ENCODE measurements at places on chromosomes 6 and 20.

DNA sequence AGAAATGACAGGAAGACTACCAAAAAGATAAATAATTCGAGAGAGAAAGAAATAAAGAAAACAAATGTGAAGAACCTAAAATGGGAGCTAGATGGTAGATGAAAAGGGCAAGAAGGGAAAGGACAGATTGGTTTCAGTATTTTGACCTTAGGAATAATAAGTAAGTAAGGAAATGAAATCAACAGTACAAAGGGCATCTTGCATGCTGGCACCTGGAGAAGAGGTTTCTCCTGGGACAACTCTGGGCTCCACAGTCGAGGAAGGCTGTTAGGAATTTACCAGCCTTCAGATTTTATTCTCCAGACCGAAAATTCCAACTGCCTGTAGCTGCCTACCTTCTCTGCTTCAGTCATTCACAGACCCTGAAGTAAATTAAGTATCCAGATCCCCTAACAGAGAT, 80.5 kb downstream of the SMLR1 start:
- DNase-seq = no peak

DNA sequence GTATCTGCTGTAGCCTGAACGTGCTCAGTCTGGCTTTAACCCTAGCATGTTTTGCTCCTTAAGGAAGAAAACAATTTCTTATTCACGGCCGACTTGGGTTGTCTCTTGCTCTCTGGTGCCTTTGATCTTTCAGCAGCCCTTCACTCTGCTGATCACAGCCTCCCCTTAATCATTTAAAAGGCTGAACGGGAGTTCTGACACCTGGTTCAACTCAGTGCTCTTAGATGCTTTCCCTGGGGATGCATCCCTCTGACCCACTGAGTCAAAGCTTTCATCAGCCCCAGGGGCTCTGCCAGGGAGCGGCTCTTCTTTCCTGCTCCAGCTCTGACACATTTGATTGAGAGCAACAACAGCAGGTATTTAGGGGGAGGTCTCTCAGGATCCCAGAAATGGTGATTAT, 79.0 kb upstream of the FYN start:
- DNase-seq = no peak

- DNase-seq = no peak
These were observed 160.7 kb downstream of the FOXC1 start for GRCh38 chr6:1770435-1770843.

DNA sequence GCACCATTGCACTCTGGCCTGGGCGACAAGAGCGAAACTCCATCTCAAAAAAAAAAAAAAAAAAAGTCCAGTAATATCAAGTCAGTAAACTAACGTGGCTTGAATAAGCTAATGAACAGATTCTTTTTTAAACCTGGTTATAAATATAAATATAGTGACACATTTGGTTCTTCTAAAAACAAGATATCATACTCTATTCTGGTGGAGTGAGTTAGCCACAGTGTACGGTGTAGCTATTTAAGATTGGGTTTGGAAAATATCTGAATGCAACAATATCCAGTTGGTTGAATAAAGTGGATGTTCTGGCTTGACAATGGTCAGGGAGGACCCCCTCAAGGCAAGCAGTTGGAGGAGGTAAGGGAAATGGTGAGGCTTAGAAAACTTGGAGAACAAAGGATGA, 5.9 kb upstream of the DEK start:
- no peak for DNase-seq

DNA sequence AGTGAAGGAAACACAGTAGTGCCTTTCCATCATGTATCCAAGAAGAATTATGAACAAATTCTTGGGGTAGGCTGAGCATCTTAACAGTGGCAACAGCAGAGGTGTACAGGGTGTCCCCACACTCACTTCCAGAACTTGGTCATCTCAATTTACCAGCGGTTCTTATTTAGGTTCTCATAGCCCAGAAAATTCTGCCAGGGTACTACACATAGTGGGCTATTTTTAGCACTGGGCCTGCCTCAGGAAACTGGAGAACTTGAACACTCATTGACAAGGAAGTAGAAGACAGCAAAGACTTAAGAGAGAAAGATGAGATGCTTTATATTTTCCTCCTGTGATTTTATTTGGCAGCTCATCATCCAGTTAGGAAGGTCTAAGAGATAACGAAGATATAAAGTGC, 71.8 kb upstream of the PHIP start:
- DNase-seq = no peak

GRCh38 chr20:14902432-14903089, 565.1 kb upstream of the FLRT3 start:
- no peak for DNase-seq

DNA sequence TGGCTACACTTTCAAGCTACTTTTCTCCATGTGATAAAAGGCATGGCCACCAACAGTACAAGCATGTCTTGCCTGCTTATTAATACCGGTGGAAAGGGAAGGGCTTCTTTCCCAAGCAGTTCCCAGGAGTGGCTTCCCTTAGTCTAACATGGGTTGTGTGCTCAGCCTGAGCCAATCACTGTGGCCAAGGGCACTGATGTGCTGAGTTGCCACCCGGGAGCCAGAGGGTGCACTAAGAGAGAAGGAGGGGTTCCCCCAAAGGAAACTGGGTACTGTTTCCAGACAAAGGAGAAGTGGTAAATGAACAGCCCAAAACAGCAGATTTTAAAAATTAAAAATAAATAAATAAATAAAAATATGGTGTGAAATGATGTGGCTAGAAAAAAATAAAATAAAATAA, 68.5 kb downstream of the BANF2 start:
- no peak for DNase-seq

DNA sequence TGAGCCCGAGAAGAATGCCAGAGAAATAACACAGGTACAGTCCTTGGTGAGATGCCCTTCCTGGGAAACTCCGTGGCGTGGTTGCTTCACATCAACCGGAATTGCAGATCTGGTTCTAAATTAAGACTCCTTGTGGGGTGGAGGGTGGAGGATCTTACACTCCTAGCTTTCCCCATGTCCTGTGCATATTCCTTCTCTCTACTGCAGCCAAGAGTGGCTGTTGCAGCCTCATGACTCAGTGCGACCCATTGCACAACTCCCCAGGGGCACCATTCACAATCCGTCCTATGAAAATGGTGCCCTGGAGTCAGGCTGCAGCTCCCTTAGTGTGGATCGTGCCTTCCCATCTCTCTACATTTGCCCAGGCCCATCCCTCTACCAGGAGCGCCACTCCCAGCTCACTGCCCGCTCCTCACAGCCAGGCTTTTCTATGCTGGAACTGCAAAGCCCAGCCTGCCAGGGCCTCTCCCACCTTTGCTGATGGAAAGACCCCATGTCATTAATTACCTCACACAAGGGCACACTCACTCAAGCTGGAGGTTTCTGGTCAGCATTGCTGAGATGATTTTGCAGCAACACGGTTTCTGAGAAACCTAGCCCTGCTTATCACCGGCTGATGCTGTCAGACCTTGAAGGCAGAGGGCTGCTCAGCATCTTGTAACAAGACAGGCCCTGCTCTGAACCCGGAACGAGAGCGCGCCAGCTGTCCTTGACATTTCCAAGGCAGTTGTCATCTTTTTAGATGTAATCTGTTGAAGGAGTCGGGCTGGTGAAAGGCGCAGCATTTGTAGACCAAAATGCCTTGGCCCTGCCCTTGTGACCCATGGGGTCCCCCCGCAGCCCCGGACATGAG, 39.7 kb downstream of the SIRPA start:
- DNase-seq = no peak

- DNase-seq = no peak
These were observed 11.6 kb upstream of the TFB1M start for GRCh38 chr6:155325700-155326516.

GRCh38 chr20:20224806-20225205, 143.1 kb upstream of the INSM1 start:
- no peak for DNase-seq

GRCh38 chr6:97214671-97215070, 68.3 kb downstream of the MMS22L start:
- no peak for DNase-seq

- no peak for DNase-seq
These were observed 31.1 kb downstream of the SNAP91 start for GRCh38 chr6:83677791-83678190.

DNA sequence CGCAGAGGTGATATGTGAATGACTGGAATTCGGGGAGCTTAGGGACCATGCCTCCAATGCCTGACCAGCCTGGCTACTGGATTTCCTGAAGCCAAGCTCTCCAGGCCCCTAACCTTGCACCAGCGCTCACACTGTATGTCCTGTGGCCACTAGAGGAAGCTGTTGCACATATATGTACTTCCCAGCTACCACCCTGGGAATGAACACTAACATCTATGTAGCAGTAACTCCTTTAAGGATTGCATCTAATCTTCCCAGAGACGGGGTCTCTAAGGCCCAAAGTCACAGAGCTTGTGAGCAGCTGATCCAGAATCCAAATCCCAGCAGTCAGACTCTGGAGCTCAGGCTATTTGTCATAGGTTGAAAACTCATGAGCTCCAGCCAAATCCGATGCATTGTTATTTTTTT, 20.4 kb upstream of the BPIFB1 start:
- DNase-seq = no peak

DNA sequence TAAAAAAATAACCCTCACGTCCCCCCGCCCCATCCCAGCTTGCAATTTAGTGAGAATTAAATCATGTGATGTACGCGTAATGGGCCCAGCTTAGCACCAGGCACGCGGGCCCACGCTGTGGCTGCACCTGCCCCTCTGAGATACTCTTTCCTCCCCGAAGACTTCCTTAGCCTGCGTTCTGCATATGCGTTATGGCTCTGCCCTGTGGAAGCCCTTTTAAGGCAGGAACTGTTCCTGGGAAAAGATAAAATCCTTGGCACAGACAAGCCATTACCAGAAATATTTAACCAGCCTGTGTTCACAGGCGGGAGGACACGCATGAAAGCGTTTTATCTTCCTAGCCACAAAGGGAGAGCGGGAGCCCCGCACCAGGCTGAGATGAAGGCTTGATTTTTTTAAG, 311.0 kb downstream of the LRFN2 start:
- DNase-seq = no peak

DNA sequence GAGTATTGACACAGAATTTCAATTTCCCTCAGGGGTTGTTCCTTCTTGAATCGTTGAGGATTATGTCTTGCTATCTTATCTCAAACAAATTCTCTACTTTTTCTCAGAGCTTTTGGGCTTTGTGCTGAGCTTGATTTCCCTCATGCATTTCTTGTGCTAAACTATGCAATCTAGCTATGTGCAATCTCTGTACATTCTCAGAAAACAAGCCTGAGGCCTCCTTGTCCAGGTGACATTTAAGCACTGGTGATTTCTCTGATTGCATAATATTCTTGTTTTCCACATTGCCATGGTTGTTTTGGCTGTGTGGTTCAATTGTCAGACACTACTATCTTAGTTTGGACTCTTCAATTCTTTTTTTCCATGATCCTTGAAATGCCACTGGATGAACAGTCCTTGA, 81.2 kb upstream of the MAN1A1 start:
- DNase-seq = no peak

DNA sequence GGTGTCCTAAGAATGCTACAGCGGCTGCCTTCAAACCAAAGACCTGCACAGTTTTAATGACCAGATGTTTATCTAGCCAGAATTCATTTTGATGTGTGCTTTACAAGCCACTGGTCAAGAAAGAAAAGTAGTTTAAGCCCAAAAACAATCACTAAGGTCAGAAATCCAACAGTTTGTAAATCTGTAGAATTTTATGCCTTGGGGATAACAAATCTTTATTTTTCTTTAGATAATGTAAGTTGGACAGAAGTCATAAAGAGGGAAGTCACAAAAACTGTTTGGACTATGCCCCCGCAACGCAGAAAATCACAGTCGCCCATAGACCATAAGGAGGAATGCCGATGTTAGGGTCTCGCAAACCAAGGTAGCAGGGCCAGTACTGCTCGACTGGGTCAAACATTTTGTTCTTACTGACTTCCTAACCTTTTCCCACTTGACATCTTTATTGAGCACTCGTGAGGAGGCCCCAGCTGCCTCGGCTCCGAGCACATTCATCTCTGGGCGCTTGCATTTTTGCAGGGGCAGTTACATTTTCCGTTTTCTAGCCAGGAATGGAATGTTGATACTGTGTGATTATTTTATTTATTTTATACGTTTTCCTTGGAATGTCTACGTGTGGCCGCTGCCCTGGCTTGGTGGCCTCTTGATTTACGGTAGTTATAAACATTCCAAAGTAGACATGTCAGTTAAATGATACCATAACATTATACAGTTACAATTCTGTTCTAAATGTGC, 56.7 kb upstream of the APCDD1L start:
- no peak for DNase-seq

DNA sequence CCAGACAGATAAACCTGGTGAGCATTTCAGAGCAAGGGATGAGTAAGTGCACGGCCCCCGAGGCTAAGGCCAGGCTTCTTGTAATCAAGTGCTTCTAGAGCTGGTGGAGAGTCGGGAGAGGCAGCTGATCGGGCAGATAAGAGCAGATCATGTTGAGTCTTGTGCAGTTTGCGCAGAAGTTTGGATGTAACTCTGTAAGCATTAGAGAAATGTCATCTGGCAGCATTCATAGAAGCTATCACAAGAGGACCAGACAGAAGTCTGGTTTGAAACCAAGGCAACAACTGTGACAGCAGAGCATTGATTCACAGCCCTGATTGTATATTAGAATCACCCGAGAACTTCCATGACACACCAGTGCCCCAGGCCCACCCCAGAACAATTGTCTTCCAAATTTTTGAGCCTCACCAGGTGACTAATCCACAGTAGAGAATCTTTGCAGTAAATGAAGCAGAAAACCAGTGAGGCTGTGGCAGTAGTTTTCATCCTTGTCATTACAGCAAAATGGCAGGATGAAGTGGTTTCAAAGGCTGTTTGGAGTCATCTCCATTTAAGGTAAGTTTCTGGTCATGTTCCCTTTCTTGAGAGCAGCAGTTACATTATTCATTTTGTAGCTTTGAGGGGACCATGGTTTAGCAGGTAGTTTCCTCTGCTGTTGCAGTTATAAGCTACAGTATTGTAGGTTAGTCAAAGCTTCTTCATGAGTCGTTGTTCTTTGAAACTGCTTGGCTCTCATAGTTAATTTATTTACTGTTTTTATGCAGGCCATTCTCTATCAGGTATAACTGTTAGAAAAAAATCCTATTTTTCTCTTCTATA, 84.1 kb downstream of the RNF217 start:
- no peak for DNase-seq

GRCh38 chr6:116335612-116336215, 35.0 kb upstream of the DSE start:
- no peak for DNase-seq
